ENCODE measurements at places on chromosomes 1 and 21.

- DNase-seq, result no peak
Measured at GRCh38 chr1:15640667-15641066, 23.4 kb downstream of the DDI2 start.

DNA sequence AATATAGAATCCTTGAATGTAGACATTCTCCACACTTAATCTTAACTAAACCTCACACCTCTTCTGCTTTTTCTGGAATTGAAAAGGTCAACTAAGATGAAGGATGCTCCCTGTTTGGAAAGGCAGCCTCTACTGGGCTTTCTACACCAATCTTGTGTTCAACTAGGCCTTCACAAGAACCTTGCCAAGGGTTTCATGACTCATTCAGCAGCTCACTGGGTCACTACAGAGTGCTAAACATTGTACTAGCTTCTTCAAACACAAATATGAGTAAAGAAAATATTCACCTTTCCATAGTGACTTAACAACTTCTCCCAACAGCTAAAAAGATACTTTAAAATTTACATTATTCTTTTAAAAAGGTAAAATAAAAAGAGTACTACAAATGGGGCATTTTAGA is 135.3 kb upstream of the PRMT6 start:
- DNase-seq, result no peak

- no peak for DNase-seq
Measured at GRCh38 chr1:204419064-204419403, 7.4 kb upstream of the PPP1R15B start.

DNA sequence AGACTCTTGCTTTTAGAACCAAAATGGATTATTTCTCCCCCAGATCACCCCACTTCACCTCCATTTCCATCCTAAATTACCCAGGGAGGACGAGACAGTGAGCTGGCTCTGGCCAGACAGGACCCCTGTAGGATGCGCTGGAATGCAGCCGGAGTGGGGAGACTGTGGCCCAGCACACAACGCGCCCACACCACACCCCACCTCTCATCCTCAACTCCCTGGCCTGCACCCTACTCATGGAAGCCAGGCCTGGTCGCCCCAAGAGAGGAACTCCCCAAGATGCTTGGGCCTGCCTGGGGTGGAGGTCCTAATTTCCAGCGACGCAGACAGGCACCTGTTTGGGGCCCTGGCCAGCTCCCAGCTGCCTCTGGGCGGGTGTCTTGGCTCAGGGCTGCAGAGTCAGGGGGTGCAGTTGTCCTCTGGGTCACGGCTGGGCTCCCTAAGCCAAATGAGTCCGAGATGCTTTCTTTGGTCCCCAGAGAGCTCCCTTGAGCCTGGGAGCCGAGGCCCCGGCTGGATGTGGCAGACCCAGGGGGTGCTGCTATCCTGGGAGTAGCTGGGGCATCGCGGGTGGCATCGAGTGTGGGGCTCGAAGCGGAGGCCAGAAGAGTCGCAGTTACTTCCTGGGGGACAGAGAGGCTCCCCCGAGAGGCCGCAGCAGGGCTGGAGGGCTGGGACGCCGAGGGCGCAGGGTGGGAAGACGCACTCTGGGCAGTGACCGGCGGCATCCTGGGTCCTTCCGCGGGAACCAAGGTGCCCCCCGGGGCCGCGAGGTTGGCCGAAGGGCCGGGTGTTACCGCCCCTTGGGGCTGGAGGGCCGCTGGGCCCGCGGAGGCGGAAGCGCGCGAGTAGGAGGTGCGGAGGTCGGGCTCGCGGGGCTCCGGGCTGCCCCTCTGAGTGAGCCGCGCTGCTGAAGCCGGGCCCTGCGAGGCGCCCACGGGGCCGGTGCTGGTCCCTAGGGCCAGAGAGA is 10.4 kb downstream of the CLEC20A start:
- DNase-seq, result no peak

- DNase-seq, result peak; percentile 34
Measured at GRCh38 chr1:200131551-200132125, 104.1 kb downstream of the NR5A2 start.

- DNase-seq, result no peak
Measured at GRCh38 chr1:155198547-155198906, 9.2 kb downstream of the THBS3 start.

DNA sequence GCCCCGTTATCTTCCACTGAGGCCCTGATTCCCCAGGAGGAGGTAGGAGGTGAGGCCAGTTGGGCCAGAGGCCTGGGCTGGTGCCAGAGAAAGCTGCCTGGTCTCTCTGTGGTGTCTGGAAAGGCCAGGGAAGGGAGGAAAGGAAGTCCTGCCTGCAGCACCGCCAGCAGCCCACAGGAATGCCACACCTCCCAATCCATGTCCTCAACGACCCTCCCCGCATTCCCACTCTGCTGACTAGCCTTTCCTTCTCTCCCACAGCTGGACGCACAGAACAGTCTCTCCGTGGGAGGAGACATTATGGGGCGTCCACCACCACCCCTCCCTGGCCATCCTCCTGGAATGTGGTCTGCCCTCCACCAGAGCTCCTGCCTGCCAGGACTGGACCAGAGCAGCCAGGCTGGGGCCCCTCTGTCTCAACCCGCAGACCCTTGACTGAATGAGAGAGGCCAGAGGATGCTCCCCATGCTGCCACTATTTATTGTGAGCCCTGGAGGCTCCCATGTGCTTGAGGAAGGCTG is 18.0 kb downstream of the CSF1 start:
- DNase-seq, result peak; percentile 23

GRCh38 chr1:59443310-59443709 is 146.4 kb downstream of the FGGY start:
- no peak for DNase-seq

DNA sequence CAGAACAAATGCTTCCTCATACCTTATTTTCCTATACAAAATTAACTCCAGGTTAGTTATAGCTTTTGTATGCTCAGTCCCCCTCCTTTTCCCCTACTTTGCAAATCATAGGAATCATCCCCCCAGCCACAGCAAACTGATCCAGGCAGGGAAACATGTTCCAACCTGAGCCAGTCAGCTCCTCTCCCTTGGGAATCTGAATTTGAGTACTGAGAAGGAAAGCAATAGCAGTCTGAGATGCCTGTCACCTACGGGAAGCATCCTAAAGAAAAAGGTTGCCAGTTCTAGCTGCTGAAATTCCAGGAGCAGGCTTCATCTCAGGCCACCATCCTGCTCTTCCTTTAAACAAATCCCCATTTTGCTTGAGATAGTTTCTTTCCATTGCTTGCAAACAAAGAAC is 6.9 kb downstream of the ADSS2 start:
- no peak for DNase-seq

GRCh38 chr1:94795434-94795833 is 24.7 kb upstream of the SLC44A3 start:
- DNase-seq, result no peak

GRCh38 chr1:230572121-230573105 is 69.9 kb upstream of the COG2 start:
- peak; percentile 77 for DNase-seq

DNA sequence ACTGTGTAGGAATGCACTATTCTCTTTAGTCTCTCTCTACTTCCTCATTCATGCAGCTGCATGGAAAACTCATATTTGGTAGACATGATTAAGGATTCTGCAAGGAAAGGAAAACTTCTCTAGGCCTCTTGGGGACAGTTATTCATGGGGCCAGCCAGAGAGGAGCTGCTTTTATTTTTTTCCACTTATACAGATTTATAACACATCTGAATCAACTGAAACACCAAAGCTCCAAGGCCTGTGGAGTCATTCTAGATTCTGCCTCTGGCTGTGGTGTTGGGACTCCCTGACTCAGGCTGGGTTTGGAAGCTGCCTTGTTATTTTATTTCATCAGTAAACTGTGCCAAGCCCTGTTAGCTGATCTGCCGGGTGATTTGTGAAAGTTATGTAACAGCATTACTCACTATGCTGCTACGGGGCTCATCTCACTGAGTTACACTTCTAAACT is 83.9 kb upstream of the EDEM3 start:
- DNase-seq, result peak; percentile 40

GRCh38 chr1:96840396-96840795 is 118.8 kb downstream of the PTBP2 start:
- no peak for DNase-seq

DNA sequence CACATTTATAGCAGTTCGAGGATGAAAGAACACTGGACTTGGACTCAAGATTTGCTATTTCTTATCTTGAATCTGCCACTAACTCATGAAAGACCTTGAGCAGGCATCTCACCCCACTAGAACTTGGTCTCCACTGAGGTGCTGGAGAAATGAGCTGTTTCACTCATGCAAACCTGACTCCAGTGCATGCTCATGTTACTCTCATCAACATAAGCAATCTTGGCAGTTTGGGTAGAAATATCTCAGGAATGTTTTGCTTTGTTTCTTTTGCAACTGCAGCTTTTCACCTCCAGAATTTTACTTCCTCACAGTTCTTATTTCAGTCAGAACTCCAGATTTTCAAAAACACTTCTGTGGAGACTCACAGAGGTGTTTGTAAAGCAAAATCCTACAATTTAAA is 46.2 kb upstream of the DAB1 start:
- no peak for DNase-seq

DNA sequence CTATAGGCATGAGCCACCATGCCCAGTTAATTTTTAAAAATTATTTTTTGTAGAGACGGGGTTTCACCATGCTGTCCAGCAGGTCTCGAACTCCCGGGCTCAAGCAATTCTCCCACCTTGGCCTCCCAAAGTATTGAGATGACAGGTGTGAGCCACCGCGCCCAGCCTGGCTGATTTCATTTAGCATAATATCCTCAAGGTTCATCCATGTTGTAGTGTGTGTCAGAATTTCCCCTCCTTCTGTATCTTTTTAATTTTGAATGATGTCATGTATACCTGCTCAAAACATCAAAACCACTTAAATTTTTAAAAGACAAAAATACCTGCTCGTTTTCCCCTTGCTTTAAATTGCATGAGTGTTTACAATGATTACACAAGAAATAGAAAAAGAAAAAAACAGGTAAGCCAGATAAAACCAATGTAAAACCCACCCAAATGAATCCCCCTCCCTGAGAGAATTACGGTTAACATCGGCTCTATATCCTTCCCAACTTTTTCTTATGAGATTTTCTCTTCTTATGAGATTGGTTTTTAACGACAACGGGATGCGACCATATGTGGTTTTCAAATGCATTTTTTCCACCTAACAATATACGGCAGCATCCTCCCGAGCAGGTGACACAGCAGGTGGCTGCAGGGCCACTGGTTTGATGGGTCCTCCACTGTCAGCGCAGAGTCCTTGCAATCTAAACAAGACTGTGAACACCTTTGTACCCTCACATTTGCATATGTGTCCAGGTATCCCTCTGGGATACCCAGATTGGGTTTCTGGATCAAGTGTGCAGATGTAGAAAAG is 22.1 kb downstream of the IFFO2 start:
- no peak for DNase-seq

GRCh38 chr1:24566236-24566867 is 10.5 kb downstream of the NCMAP start:
- no peak for DNase-seq

GRCh38 chr1:180609643-180610555 is 21.9 kb upstream of the XPR1 start:
- no peak for DNase-seq

DNA sequence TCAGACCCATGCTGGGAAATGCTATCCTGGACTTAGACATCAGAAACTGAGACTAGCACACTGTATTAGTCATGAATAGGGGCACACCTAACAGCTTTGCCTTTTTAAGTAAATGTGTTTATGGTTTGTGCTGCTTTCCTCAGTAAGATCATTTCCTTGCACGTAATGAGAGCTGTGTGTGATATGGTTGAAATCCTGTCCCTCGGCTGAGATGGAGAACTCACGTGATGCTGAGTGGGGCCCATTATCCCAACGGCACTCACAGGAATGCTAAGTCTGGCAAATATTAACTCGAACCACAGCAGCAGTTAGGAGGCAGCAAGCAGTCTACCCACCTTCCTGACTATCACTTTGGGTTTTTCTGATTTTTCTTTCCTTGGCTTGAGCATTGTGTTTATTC is 38.2 kb downstream of the BCL9 start:
- DNase-seq, result peak; percentile 72

- DNase-seq, result no peak
Measured at GRCh38 chr1:197919346-197920066, 2.3 kb downstream of the LHX9 start.

GRCh38 chr1:19401535-19401889 is 83.8 kb downstream of the CAPZB start:
- no peak for DNase-seq
